CD8-positive, alpha-beta memory T cell (primary cell): ENCODE measurements at places on chromosomes 1 and 21. TPM values are rescaled to one million over a fixed set of nuclear protein-coding genes. Genes with fewer than 3 reads are reported as not detected.
A peak's percentile ranks its signal among the peaks of the same experiment; 100 is the strongest.

GRCh38 chr1:186446152-186446551, 14.8 kb downstream of the PDC start:
- no peaks in the 10 kb centered on the region for H3K36me3 ChIP-seq
- H3K27me3 ChIP-seq = no peaks in the 10 kb centered on the region
- DNase-seq = no peak
- H3K27ac ChIP-seq = no peak overlapping the region

- no peak overlapping the region for H3K4me3 ChIP-seq
- no peaks in the 10 kb centered on the region for H3K4me1 ChIP-seq
- no peaks in the 10 kb centered on the region for H3K27me3 ChIP-seq
- no peaks in the 10 kb centered on the region for H3K36me3 ChIP-seq
- no peak overlapping the region for H3K27ac ChIP-seq
- DNase-seq = no peak
Observed at GRCh38 chr1:188169971-188170370, 1341.2 kb downstream of the PLA2G4A start.

DNA sequence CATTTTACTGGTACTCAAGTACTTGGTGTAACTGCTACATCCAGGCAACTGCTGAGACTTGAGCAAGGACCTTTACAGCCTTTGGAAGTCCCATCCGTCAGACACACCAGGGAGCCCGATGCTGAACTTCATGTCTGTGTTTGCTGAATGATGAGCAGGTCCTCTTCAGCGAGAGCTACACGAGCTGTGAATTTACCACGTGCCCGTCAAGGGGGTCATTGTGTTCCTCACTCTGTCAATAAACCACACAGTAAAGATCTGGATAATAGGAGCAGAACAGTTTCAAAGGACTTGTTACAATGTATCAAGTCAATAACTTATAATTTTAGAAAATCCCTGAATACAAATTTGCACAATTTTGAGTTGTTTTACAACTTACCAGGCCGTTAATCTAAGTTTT, 427.2 kb downstream of the KIF26B start:
- H3K27ac ChIP-seq = no peak overlapping the region
- no peaks in the 10 kb centered on the region for H3K27me3 ChIP-seq
- no peak for DNase-seq
- H3K36me3 ChIP-seq = no peaks in the 10 kb centered on the region

DNA sequence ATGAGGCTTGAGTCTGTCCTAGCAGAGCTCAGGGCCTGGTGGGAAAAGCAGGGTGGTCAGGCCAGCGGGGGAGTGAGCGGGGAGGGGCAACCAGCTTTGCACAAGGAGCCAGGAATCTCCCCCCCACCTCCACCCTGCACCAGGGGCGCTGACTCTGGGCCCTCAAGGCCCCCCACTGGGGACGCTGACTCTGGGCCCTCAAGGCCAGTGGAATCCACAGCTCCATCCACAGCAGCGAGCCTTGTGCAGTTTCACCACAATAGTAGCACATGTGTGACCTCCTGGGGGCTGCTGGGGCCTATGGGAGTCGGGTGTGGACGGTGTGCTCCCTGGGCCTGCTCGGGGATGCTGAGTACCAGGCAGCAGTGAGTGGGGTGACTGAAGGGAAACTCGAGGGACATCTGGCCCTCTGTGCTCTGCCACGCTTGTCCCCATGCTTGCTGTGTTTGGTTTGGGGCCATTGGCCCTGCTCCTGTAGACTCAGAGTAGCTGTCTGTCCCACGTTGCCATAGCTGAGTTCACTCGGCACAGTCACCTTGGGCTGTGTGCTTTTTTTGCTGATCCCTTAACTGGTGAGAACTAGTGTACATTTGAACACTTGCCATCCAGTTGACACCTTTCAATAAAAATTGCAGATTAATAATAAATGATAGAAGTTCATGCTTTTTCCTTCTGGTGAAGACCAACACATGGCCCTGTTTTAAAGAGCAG, 89.2 kb downstream of the ADARB1 start:
- no peaks in the 10 kb centered on the region for H3K36me3 ChIP-seq
- no peak overlapping the region for H3K27ac ChIP-seq
- no peaks in the 10 kb centered on the region for H3K27me3 ChIP-seq
- H3K4me1 ChIP-seq = no peaks in the 10 kb centered on the region
- H3K4me3 ChIP-seq = no peak overlapping the region
- no peak for DNase-seq

DNA sequence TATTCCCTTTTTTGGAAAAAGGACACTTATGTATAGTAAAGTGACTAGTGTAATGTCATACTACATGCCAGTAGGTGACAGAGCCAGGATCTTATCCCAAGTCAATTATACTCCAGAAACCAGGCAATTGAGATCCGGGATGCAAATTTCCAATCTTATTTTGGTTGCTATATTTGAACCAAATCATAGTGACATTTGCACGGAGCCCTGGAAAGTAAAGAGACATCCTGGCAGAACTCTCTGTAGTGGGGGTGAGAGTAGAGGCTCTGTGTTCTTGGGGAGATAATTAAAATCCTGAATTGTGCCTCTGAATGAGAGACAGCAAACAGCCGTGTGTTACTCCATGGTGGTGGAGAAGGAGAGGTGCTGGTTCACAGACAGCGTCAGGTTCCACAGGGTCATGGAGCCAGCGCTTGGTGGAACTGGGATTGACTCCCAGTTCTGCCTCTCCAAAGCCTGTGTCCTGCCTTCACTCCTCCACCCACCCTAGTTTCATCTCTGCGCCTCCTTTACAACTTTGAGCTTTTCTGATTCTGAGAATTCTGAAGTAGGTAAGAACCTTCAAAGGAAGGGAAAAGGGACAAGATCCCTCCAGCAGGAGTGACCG, 432.3 kb downstream of the PTPRU start:
- no peaks in the 10 kb centered on the region for H3K27me3 ChIP-seq
- H3K4me1 ChIP-seq = no peaks in the 10 kb centered on the region
- no peak overlapping the region for H3K4me3 ChIP-seq
- H3K27ac ChIP-seq = no peak overlapping the region

DNA sequence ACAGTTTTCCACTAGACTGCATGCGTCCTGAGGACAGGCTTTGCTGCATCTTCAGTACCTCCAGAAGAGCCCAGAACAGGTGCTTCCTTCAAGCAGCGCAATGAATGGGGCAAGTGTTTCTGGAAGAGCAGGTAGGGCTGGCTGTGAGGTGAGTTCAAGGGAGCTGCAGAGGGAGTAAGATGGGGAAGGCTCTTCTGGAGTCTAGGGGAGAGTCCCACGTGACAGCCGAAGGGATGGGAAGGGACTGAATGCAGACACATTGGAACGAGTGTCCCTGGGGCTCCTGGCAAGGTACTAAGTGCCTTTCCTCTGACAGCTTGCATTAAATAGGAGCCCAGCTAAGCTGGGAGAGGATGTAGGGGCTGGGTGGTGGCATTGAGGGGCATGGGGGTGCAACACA, 84.2 kb downstream of the FAM78B start:
- no peak for DNase-seq
- no peak overlapping the region for H3K27ac ChIP-seq
- no peaks in the 10 kb centered on the region for H3K4me1 ChIP-seq
- no peaks in the 10 kb centered on the region for H3K36me3 ChIP-seq
- no peaks in the 10 kb centered on the region for H3K27me3 ChIP-seq

DNA sequence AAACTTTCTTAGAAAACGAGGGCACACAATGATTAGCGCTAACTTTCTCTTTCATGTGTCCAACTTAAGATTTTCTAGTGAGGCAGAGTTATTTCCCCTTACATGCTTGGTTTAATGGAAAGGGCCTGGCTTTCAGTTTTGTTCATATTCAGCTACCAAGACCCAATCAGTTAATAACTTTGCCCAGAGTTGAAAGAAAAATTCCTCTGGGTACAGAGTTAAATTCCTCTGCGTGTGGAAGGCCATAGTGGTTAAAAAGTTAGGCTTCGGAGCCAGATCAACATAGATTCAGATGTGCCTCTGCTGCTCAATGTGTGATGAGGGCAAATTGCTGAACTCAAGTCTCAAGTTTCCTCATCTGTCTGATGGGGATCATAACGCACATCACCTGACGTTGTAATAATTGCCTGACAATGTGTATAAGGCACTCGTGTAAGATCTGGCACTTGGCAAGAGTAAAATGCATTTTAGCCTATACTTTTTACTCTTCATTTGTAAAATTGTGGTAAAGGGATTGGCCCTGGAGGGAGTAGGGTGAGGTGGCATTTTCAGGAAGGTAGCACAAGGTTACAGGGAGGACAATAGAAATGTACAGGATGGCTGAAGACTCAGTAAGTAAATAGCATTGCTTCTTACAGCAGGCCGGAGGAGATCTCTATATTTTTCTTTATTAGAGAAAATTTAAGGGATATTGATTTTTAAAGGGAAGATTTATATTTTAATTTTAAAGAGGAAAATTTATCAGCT, 103.4 kb downstream of the ROR1 start:
- no peaks in the 10 kb centered on the region for H3K4me1 ChIP-seq
- no peak overlapping the region for H3K27ac ChIP-seq
- H3K4me3 ChIP-seq = no peak overlapping the region

- H3K4me3 ChIP-seq = no peak within 1 kb of the TSS
- no peak for DNase-seq
- no peak within 1 kb of the TSS for H3K27ac ChIP-seq
- H3K4me1 ChIP-seq = no peaks in the 10 kb centered on the region
- no peaks in the 10 kb centered on the region for H3K36me3 ChIP-seq
- H3K27me3 ChIP-seq = no peaks in the 10 kb centered on the region
Observed at GRCh38 chr1:223393275-223394214, at the start of gene CCDC185. Gene CCDC185 (plus strand): TSS chr1:223393415. CDS start chr1:223393476, 61 bp downstream.

DNA sequence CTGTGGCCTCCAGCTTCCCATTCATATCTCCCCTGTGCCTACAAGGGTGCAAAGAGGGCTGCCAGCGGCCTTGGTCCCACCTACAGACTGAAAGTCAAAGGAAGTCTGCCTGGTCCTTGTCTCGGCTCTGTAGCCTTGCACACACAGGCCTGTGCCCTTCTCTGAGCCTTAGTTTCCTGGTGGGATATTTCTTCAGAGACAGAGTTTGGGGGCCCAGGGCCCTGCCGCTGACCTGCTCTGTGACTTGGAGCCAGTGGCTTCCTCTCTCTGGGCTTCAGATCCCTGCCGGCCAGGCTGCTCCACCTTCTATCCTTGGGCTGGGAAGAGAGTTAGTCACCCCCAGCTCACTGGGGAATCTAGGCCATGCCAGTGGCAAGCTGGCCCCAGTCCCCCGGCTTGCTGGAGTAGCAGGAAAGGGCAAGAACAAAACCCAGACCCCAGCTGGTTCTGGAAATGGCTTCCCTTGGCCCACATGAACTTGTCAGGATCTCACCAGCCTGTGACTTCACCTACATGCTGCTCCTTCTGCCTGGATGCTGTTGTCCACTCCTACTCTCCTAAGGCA, 1.0 kb upstream of the TMEM61 start:
- no peak overlapping the region for H3K4me3 ChIP-seq
- H3K4me1 ChIP-seq = no peaks in the 10 kb centered on the region
- no peak overlapping the region for H3K27ac ChIP-seq
- no peak for DNase-seq
- no peaks in the 10 kb centered on the region for H3K36me3 ChIP-seq

- H3K36me3 ChIP-seq = no peaks in the 10 kb centered on the region
- peaks cover 33% of the 10 kb centered on the region for H3K27me3 ChIP-seq
- no peak overlapping the region for H3K4me3 ChIP-seq
Observed at GRCh38 chr21:41763398-41763931, 3.4 kb downstream of the RIPK4 start.

PTCH2 gene
- total RNA-seq = 1.1 TPM

DNA sequence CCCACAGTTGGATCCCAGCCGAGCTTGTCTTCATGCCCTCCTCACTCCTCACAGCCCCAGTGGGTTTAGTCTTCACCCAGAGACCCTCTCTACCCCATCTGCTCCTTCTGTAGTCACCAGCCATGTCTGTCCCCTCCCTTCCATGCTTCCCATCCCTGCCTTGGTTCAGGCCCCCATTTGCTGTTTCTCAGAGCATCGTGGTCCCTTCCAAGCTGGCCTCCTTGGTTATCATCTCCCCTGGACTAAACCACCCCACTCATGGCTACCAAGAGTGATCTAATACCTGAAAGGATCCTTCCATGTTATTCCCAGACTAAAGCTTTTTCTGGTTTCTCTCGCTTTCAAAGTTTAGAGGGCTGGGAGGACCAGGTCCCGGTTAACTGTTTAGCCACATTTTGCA, 8.3 kb downstream of the CNIH3 start:
- H3K4me3 ChIP-seq = peak overlapping the region; percentile 44
- H3K27ac ChIP-seq = peak overlapping the region; percentile 77
- H3K27me3 ChIP-seq = no peaks in the 10 kb centered on the region
- no peak for DNase-seq
- H3K36me3 ChIP-seq = no peaks in the 10 kb centered on the region

- H3K36me3 ChIP-seq = no peaks in the 10 kb centered on the region
- no peak overlapping the region for H3K4me3 ChIP-seq
- H3K27ac ChIP-seq = no peak overlapping the region
- H3K4me1 ChIP-seq = no peaks in the 10 kb centered on the region
Observed at GRCh38 chr1:207937204-207937603, 26.3 kb upstream of the CD34 start.

AGL gene
- 16.4 TPM for total RNA-seq

GRCh38 chr1:112030157-112030556, 40.7 kb upstream of the KCND3 start:
- H3K27ac ChIP-seq = no peak overlapping the region
- H3K4me1 ChIP-seq = no peaks in the 10 kb centered on the region
- no peak overlapping the region for H3K4me3 ChIP-seq
- no peak for DNase-seq

NECTIN4 gene
- total RNA-seq = 0.09 TPM

DNA sequence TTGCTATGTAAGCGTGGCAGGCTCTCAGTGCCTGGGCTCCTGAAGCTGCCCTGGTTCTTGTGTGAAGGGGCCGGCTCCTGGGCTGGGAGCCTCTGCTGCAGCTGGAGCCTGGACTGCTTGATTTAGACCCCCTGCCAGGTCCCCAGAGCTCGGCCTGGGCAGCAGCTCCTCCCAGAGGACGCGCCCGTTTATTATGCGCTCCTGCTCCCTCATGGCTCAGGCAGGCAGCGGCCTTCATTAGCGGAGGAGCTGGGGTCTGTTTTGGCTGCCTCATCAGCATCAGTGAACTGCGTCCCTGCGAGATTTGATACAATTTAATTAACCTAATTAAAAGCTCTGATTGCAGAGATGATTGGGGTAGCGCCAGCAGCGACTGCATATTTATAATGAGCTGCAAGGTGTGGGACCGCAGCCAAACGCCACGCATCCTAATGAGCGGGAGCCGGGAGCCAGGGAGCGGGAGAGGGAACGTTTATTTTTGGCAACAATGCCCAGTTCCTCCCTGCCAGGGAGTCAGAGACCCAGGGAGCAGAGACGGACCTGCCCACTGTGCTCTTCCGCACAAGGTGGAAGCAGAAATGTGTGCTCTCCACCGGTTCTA, 16.6 kb downstream of the UTP11 start:
- peaks cover 29% of the 10 kb centered on the region for H3K4me1 ChIP-seq
- H3K4me3 ChIP-seq = no peak overlapping the region
- no peaks in the 10 kb centered on the region for H3K27me3 ChIP-seq
- peaks cover 13% of the 10 kb centered on the region for H3K36me3 ChIP-seq
- no peak overlapping the region for H3K27ac ChIP-seq

- peak overlapping the region; percentile 75 for H3K27ac ChIP-seq
- H3K4me3 ChIP-seq = peak overlapping the region; percentile 59
- peaks cover 18% of the 10 kb centered on the region for H3K4me1 ChIP-seq
- H3K36me3 ChIP-seq = no peaks in the 10 kb centered on the region
- peak; percentile 47 for DNase-seq
- no peaks in the 10 kb centered on the region for H3K27me3 ChIP-seq
Observed at GRCh38 chr1:10693497-10694273, 102.8 kb downstream of the CASZ1 start.
